Activated naive CD4-positive, alpha-beta T cell treated with anti-CD3 and anti-CD28 coated beads for 36 hours (primary cell): ENCODE measurements at places on chromosomes 13 and 19. TPM values are rescaled to one million over a fixed set of nuclear protein-coding genes. Genes with fewer than 3 reads are reported as not detected.

Gene ACP7
- not detected for total RNA-seq

Gene GGACT
- 6.6 TPM for total RNA-seq

Gene PRX
- 1.5 TPM for total RNA-seq

GRCh38 chr13:60134376-60134775 lies 29.4 kb downstream of the DIAPH3 start:
- peaks cover 3% of the 10 kb centered on the region for H3K27me3 ChIP-seq
- H3K36me3 ChIP-seq: peaks cover 5% of the 10 kb centered on the region
- H3K4me1 ChIP-seq: peaks cover 4% of the 10 kb centered on the region
- no peak overlapping the region for H3K4me3 ChIP-seq
- DNase-seq: no peak
